ENCODE measurements at places on chromosomes 5 and 9. TPM values are rescaled to one million over a fixed set of nuclear protein-coding genes. Genes with fewer than 3 reads are reported as not detected.

PLEKHG4B gene
- total RNA-seq = 0.36 TPM

OR1J2 gene
- total RNA-seq = 0.24 TPM

NCBP1 gene
- total RNA-seq = 37.6 TPM

FGD3 gene
- 0.16 TPM for total RNA-seq

MEIKIN gene
- not detected for total RNA-seq

AHRR gene
- total RNA-seq = 160 TPM

UAP1L1 gene
- total RNA-seq = 32.5 TPM

SLC36A3 gene
- not detected for total RNA-seq

SPINK4 gene
- not detected for total RNA-seq

SLC4A9 gene
- total RNA-seq = not detected

TAS2R1 gene
- not detected for total RNA-seq
